ENCODE measurements at places on chromosomes 2 and 18.

DNA sequence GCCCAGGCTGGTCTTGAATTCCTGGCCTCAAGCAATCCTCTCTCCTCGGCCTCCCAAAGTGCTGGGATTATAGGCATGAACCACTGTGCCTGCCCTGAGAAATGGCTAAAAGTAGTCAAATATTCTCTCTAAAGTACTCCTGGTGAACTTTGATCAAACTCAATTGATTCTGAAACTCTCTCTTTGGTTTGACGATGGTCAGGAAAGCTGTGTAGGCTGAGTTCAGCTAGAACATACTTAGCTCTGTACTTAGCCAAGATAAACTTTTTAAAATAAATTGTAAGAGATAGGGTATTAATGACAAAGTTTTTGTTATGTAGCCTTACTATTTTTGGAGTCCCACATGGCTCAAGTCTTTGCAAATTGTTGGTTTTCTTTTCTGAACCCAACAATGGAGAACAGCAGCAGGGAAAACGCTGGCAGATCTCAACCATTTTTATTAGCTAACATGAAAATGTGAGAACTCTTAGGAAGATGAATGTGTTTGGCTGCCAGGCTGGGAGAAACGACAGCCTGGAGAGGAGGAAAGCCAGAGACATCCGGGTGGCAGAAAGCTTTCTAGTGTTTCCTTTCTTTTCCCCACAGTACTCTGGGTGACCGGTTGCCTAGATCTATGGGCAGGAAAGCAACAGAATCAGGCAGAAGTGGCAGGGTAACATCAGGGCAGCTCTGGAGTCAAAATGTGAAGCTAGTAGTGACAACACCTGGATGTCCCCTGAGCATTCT is 193.0 kb upstream of the LHCGR start:
- DNase-seq: no peak

- DNase-seq: no peak
Observed at GRCh38 chr2:129883121-129883520, 96.3 kb upstream of the RAB6C start.

DNA sequence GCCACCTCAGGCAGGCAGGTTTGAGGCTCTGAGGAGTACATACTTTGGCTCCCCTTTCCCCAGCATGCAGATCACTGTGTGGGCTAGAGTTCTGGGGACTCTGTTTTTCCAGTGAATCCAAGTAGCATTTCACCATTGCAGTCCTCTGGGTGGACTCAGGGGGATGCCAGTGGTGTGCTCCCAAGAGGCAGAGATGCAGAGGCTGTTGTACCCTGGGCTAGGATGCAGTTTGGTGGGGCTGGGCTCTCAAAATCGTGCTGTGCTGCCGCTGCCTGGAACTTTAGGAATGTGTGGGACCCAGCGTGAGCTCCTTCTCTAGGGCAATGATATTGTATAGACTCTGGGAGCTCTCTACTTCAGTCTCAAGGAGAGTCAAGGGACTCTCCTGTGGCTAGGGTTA is 104.9 kb downstream of the MYO3B start:
- no peak for DNase-seq

DNA sequence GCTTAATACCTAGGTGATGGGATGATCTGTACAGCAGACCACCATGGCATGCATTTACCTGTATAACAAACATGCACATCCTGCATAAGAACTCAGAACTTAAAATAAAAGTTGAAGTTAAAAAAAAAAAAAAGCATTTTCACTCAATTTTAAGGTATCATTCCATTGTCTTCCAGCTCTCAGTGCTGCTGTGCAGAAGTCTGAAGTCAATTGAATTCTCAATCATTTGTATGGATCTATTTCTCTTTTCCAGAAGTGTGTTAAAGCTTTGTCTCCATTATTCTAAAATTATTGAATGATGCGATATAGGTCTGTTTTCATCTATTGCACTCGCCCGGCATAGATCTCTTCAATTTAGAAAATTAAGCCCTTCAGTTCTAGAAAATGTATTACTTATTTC is 202.5 kb upstream of the EPAS1 start:
- no peak for DNase-seq

DNA sequence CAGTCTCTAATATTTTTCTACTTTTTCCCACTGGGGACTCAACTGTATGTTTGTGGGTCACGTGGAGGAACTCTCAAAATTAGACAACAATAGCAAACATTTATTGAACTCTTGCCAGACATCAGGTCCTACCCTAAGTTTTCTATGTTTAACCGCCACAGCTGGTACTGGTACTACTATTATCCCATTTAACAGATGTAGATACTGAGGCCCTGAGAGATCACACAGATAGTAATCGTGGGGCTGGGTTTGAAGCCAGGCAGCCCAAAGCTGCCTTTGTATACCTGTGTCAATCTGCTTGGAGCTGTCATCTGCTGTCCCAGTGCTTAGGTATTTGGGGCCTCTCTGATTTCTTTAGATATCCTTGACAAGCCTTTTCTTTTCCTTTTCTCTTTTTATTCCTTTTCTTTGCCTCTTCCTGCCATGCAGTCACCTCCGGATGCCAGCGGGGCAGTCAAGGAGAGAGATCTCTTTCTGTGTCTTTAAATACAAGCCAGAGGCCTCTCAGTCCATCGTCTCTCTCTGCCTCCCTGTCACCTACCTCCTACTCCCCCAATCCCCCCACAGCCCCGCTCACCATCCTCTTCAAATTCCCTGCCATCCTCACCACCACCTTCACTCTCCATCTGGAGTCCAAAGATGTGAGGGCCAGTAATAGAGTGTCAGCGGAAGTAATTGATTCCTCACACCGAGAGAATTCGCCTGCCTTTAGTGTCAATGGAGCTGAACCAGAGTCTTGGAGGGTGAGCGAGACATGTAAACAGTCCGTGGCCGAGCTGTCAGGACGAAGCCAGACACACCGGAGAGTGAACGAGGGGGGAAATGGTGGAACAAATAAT is 23.4 kb downstream of the NRP2 start:
- DNase-seq: no peak

GRCh38 chr2:241728000-241728399 is 6.4 kb upstream of the D2HGDH start:
- no peak for DNase-seq

DNA sequence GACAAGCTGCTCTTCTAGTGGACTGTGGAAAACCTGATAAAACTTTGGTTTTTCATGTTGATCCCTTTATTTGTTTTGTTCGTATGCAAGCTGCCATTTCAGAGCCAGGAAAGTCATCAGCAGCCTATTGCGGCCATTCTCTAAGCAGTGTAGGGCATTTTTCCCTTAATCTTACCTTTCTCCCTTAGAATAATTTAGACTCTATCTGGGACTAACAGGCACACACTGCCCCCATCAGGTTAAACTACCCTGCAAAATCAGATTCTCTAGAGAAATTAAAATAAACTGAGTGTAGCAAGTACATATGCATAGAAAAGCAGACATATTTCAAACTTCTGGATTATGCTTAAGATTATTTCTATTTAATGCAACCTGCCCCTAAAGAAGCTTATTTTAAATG is 347.5 kb downstream of the METTL4 start:
- peak; percentile 4 for DNase-seq

DNA sequence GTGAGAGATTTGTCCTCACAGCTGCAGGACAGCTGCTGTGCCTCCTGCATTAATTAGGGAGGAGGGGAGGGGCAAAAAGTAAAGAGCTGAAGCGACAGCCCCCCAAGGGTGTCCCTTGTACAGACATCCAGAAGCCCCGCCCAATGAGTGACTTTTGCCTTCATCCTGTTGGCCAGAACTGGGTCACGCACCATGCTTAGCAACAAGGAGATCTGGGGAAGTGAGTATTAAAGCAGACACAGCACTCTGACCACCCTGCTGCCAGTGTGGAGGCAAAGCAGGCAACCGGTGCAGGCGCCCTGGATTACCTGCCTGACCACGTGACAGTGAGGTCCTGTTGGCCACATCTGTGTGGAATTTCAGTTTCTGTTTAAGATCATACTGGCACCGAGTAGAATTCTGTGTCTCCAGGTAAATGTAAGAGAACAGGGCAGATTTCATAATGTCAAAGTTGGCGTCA is 21.5 kb upstream of the BIN1 start:
- DNase-seq: no peak

DNA sequence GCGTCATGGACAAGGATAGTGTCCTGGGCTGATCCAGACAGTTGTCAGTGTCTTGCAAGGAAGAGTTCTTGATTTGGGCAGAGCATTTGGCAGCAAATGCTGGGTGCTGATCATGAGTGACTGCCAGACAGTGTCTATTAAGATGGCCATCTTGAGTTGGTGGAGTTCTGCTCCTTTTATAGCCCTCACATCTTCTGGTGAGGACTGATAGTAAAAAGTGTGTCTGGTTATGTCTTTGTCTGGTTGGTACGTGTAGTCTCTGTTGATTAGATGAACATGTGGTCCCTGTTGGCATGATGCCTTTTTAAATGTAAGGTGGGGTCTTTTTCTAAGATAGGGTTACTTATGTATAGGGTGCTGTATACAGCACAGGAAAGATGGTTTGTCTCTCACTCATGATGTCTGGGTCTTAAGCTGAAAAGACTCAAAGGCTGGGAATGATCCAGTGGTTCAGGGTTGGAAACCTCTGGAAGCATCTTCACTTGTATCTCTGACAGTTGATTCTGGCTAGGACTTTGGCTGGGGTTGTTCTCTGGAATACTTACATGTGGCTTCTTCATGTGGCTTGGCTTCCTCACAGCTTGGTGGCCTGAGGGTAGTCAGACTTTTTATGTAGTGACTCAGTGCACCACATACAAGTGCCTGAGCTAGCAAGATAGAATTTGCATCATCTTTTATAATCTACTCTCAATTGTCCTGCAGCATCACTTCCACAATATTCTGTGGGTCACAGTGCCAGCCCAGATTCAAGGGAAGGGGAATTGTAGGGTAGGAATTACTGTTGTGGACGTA is 11.8 kb downstream of the MTX2 start:
- no peak for DNase-seq

- DNase-seq: no peak
Observed at GRCh38 chr2:176879426-176879995, 333.1 kb upstream of the HNRNPA3 start.

- no peak for DNase-seq
Observed at GRCh38 chr2:205358351-205358815, 323.9 kb upstream of the NRP2 start.

DNA sequence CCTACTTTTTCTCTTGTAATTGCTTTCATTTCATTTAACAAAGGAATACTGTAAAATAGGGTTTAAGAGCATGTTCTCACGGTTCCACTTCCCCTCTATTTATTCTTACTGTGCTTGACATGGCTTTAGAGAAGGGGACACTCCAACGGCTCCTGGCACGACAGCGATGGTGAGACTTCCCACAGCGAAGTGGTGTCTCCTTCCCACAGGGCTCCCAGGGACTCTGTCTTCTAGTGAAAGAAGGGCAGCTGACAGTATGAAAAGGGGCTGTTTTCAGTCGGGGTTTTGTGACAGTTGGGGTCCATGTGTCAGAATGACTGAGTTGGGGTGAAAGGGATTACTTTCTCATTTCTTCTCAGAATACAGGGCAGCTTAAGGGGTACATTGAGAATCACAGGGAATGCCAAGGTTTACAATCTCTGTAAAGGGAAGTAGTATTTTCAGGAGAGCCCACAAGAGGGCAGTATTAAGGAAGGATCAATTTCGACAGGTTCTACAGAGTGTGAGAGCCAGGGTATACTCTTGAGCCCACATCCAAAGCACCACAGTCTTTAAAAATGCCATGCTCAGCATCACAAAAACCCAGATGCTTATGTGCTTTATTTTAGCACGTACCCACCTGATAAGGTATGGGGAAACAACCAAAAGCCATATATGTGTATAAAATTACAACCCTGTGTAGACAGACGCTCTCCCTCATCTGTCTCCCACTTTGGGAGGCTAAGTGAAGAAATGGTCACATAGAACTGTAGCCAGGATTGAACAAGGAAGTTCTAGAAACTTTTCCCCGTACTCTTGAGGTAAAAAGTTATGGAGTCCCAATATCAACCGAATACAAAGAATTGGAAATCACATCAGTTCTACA is 31.3 kb upstream of the RAPGEF4 start:
- DNase-seq: peak; percentile 30

DNA sequence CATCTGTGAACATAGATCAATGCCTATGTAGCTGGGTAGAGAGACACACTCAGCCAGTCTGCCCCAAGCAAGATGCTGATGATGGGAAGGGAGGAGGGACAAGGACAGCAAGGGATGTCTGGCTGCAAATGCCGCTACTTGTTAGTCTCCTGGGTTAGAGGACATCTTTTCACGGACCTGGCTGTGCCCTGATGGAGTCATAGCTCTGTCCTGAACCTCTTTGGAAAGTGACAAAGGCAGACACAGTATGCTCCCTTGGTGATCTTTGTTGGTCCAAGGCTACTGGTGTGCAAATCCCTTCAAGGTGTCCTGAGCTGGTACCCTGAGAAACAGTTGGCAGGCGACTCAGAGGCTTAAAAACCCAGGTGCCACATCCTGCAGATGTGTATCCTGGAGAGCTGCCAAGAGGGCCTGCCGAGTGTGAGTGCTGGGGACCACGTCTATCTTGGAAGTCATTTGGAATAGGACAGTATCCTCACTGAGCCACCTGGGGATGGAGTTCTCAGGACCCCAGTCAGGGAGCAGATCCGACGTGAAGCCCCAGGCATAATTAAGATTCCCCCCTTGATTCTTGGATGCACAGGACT is 10.8 kb downstream of the FOSL2 start:
- no peak for DNase-seq

GRCh38 chr2:25467743-25468142 is 126.0 kb upstream of the DNMT3A start:
- no peak for DNase-seq

GRCh38 chr2:9291331-9291730 is 84.7 kb downstream of the ASAP2 start:
- no peak for DNase-seq

- DNase-seq: no peak
Observed at GRCh38 chr2:55033076-55033742, 17.0 kb downstream of the RTN4 start.

DNA sequence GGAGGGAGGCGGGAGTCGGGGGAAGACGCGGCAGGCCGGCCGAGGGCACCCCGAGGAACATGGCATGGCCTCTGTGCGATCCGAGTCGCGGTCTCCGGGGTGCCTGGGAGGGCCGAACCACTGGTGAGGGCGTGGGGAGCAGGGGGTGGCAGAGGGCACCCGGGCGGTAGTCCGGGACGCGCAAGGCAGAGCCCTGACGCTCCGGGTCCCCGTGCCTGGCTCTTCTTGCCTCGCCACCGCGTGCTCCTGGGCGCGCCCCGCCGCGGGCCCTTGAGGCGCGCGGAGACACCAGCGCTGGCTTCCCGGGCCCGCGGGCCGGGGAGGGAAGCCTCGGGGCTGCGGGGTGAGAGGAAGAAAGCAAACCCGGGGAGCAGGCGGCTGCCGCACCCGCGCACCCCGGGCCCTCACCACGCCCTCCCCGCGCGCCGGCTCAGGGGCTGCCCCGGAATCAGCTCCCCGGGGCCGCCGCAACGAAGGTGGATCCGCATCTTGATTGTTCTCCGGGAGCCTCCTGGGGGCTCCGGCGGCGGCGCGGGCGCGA is 4.3 kb downstream of the SOX11 start:
- DNase-seq: no peak

- DNase-seq: no peak
Observed at GRCh38 chr18:36337679-36338402, 40.3 kb downstream of the FHOD3 start.

GRCh38 chr2:19757586-19757985 is 144.2 kb downstream of the TTC32 start:
- DNase-seq: no peak
